ENCODE measurements at places on chromosomes 3 and 15. TPM values are rescaled to one million over a fixed set of nuclear protein-coding genes. Genes with fewer than 3 reads are reported as not detected.
A peak's percentile ranks its signal among the peaks of the same experiment; 100 is the strongest.

The SCAANT1 gene
- not detected for total RNA-seq

DNA sequence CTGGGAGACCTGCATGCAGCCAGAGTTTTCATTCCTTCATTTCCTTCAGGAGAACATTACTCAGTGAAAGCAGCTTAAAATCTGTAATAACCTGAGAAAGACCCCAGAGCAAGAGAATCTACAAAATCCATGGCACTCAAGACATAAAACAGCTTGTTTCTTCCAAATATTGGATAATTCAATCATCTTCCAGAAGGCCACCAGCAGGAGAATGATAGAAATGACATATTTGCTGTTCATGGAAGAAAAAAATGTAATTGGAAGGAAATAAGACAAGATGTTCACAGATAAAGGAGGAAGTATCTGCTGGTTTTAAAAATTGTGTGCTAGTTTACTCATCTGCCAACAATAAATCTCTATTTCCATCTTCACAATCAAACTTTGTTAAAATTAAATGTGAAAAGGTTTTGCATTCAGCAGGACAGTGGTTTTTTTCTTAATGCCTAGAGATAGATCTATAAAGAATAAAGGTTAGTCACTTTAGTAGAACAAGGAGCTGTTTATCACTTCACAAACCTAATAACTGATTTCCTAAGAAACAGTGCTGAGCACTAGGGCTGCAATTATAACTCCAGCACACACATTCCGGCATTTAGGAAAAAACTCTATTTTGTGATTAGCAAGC, 530.8 kb downstream of the NSUN3 start:
- H3K36me3 ChIP-seq, result no peaks in the 10 kb centered on the region
- H3K4me3 ChIP-seq, result no peak overlapping the region
- no peak overlapping the region for H3K27ac ChIP-seq
- H3K27me3 ChIP-seq, result no peaks in the 10 kb centered on the region
- DNase-seq, result no peak

GRCh38 chr15:37882640-37883039, 51.8 kb upstream of the TMCO5A start:
- H3K27ac ChIP-seq, result no peak overlapping the region
- H3K4me3 ChIP-seq, result no peak overlapping the region
- no peaks in the 10 kb centered on the region for H3K4me1 ChIP-seq
- no peaks in the 10 kb centered on the region for H3K27me3 ChIP-seq

GRCh38 chr15:50808728-50809127, 43.2 kb upstream of the SPPL2A start:
- H3K27ac ChIP-seq, result no peak overlapping the region
- no peaks in the 10 kb centered on the region for H3K36me3 ChIP-seq
- H3K4me1 ChIP-seq, result no peaks in the 10 kb centered on the region
- H3K4me3 ChIP-seq, result no peak overlapping the region

The ZPLD1 gene
- total RNA-seq, result 0.74 TPM

DNA sequence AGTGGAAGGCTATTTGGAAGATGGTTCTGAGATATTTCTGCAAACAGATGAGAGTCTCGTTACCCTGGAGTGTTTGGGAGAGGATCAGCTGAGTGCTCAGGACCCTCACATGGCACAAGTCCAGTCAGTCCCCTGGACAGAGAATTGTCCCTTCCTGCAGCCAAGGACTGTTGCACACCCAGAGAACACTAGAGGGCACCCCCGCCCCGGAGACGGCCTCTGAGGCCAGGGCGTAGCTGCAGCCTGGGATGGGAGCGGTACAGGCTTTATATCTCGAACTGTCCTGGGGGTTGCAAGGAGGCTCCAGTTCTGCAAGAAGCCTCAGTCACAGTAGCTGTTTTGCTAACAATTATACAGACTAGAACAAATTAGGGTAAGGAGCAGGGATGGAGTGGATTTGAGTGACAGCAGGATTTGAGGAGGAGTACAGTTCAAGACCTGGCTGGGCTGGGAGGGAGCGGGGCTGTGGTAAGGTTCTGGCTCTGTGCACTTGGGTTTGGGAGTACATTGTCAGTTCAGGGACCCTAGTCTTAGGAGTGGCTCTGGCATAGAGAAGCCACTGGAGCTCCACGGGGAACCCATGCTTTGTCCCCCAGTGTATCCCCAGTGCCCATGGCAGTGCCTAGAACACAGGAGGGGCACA, 67.6 kb upstream of the HACD2 start:
- peaks cover 22% of the 10 kb centered on the region for H3K4me1 ChIP-seq
- no peaks in the 10 kb centered on the region for H3K27me3 ChIP-seq
- no peaks in the 10 kb centered on the region for H3K36me3 ChIP-seq
- DNase-seq, result peak; percentile 88

GRCh38 chr3:11810276-11810675, 36.4 kb downstream of the TAMM41 start:
- H3K36me3 ChIP-seq, result no peaks in the 10 kb centered on the region
- no peak overlapping the region for H3K27ac ChIP-seq
- H3K4me3 ChIP-seq, result no peak overlapping the region
- no peaks in the 10 kb centered on the region for H3K27me3 ChIP-seq

The SPRED1 gene
- 14.2 TPM for total RNA-seq

The FAIM gene
- total RNA-seq, result 10.8 TPM
